ENCODE measurements at places on chromosomes 12 and 14.

- DNase-seq: no peak
Measured at GRCh38 chr12:119008691-119009221, 27.4 kb downstream of the SRRM4 start.

GRCh38 chr14:28577711-28578131, 188.9 kb upstream of the FOXG1 start:
- DNase-seq: no peak

DNA sequence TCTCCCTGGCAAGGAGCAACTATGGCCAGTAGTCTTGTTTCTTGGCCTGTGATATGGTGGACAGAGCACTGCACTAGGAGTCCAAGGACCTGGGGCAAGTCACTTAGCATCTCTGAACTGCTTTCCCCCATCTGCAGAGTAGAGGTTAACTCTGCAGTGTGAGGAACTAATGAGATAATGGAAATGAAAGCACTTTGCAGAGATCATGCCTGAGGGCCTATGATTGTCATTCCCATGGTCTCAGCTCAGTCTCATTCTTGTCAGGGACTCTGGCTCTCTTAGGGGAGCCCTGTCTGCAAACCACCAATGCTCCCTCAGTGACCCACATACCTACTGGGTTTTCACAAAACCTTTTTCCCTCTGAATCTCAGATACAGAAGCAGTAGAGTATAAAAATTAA, 6.5 kb upstream of the PNMA1 start:
- no peak for DNase-seq

- DNase-seq: no peak
Measured at GRCh38 chr12:93390549-93391297, 13.0 kb downstream of the NUDT4 start.

- DNase-seq: no peak
Measured at GRCh38 chr12:111094157-111095010, 174.0 kb upstream of the MYL2 start.

GRCh38 chr12:646442-647384, 16.5 kb downstream of the NINJ2 start:
- DNase-seq: no peak

DNA sequence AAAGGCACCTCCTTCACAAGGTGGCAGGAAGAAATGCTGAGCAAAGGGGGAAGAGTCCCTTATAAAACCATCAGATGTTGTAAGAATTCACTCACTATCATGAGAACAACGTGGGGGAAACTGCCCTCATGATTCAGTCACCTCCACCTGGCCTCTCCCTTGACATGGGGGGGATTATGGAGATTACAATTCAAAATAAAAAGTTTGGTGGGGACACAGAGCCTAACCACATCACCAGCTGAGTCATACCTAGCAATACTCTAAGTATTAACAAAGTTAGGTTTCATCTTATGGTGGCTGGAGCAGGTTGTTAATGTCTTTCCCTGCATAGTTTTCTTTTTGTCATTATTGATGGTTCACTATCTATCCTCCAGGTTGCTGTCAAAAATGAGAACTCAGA, 113.2 kb upstream of the PPFIA2 start:
- no peak for DNase-seq

- no peak for DNase-seq
Measured at GRCh38 chr12:95620171-95620570, 68.9 kb upstream of the USP44 start.

DNA sequence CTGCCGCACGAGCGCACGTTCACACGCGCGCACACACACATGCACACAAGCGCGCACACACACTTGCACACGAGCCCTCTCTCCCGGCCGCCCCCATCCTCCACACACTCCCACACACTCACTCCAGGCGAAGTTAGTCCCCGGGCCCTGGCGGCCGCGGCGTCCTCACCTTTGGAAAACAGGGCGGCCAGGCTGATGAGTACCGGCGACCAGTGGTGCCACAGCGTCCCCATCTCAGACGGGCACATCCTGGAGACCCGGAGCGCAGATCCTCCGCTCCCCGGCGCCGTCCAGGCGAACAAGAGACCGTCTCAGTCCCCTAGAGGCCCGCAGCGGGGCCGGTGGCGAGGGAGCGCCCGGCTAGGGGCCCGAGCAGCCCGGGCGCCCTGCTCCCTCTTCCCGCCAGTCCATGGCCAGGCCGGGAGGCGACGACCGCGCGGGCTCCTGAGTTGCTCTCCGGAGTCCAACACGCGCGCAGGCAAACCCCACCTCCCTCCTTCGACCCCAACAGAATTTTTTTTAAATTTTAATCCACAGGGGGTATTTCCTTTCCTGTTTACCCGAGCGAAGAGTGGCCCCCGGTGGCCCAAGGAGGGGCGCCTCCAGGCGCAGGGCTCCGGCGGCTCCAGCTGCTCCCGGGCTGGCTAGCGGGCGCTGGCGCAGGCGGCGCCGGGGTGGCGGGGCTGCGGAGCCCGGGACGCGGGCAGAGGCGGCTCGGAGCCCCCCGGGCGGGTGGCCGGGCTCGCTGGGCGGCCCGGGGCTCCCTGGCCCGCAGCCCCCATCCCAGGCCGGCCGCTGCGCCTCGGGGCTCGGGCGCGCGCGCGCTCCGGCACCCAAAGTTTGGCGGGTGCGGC, 506 bp downstream of the TMEM132D start:
- DNase-seq: no peak

DNA sequence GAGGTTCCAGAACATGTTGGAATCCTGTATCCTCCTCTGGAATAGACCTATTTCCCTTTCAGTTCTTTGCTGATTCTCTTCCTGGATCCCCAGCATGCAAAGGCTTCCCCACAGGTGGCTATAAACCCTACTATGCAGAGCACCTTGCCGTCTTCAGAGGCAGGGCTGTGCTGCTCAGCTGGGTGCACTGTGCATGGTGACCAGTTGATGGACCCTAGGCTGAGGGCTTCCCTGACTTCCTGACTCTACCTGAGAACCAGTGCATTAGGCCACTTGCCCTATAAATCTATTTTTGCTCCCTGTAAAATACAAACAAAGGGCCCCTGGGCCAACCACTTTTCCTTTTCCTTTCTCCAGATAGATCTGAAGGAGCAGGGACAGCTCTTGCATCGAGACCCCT, 14.1 kb downstream of the ZNF219 start:
- DNase-seq: no peak

GRCh38 chr12:117309276-117309925, 52.0 kb downstream of the NOS1 start:
- no peak for DNase-seq

GRCh38 chr14:33493266-33493665, 457.6 kb downstream of the EGLN3 start:
- DNase-seq: no peak

DNA sequence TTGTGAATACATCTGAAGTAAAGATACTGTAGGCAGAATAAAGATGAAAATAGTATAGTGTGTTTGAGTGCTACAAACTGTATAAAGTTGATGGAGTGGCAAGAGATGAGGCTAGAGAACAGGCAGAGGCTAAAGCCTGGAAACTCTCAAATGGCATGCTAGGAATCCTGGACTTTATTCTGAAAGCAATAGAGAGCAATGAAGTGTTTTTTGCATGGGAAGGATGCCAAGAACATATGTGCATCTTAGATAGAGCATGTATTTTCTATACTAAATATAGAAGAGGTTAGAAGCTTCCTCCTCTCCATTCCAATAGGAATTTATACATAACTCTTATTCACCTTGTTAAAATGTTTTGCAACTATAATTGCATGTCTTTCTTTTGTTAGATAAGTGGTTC, 86.3 kb upstream of the TMTC2 start:
- DNase-seq: no peak

GRCh38 chr12:52704464-52704863, 1.1 kb upstream of the KRT77 start:
- no peak for DNase-seq

DNA sequence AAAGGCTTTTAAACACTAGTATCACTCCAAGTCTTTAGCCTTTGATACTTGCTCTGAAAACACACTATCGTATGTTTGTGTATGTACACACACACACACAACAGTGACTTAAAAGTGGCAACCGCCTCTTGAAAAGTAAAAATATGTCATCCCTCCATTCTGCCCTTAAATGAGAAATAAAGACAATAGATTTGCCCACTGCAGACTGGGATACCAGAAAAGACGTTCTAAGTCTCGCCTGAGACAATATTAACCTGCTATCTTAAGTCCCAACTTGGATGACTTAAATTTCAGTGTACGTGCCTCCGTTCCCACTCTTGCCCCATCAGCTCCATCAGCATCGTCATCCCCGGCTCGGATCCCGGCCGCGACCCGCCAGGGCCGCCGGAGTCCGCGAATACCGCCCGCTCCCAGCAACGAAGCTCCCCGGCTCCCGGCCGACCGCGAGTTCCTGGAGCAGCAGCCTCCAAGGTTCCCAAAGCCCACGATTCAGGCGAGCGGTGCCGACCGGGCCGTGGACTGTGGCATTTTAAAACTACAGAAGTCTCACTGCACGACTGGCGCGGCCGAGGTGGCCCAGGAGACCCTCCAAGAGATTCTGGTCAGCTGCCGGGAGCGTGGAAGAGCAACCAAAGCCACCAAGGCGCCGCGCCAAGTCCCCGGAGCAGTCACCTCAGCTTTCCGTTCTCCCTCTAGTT, 2.8 kb upstream of the ARID2 start:
- peak; percentile 70 for DNase-seq

GRCh38 chr14:73802431-73803188, 49.0 kb upstream of the PTGR2 start:
- DNase-seq: peak; percentile 78

- DNase-seq: no peak
Measured at GRCh38 chr12:104486363-104486750, 29.6 kb downstream of the CHST11 start.

GRCh38 chr14:83071888-83072501, 1538.3 kb upstream of the SEL1L start:
- no peak for DNase-seq

DNA sequence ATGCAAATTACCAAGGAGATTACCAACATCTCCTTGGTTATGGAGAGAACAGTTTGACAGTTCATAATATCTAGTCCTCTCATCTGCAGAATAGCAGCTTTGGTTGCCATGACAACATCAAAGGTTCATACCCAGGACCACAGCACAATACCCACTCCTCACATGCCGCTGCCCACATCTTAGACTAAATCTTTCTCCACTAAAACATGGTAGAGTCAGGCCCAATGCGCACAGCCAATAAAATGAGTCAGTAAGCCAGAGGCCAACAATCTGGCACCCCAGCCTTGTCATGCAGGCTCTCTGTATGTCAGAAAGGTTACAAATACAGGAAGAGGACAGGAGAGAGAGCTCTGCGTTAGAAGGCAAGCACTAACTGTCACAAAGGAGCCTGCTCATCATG, 70.6 kb downstream of the KCNK10 start:
- DNase-seq: no peak

GRCh38 chr14:93764211-93764659, 24.1 kb downstream of the PRIMA1 start:
- DNase-seq: no peak

GRCh38 chr14:91058042-91058581, 2.3 kb downstream of the RPS6KA5 start:
- DNase-seq: no peak

GRCh38 chr12:105449431-105449830, 118.9 kb downstream of the C12orf75 start:
- no peak for DNase-seq

GRCh38 chr12:111467857-111468241, 62.1 kb downstream of the SH2B3 start:
- no peak for DNase-seq

GRCh38 chr12:38374751-38375150, 58.2 kb downstream of the ALG10B start:
- DNase-seq: no peak

DNA sequence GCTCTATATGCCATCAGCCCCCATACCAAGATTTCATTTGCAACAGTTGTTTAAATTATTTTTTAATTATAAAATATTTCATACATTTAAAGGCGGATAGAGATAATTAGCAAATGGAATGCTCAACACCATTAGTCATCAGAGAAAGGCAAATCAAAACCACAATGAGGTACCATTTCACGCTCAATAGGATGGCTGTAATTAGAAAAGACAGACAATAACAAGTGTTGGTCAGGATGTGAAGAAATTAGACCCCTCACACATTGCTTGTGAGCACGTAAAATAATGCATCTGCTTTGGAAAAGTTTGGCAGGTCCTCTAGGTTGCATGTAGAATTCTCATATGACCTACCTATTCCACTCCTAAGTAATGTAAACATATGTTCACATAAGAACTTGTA, 35.3 kb upstream of the EPS8 start:
- no peak for DNase-seq

DNA sequence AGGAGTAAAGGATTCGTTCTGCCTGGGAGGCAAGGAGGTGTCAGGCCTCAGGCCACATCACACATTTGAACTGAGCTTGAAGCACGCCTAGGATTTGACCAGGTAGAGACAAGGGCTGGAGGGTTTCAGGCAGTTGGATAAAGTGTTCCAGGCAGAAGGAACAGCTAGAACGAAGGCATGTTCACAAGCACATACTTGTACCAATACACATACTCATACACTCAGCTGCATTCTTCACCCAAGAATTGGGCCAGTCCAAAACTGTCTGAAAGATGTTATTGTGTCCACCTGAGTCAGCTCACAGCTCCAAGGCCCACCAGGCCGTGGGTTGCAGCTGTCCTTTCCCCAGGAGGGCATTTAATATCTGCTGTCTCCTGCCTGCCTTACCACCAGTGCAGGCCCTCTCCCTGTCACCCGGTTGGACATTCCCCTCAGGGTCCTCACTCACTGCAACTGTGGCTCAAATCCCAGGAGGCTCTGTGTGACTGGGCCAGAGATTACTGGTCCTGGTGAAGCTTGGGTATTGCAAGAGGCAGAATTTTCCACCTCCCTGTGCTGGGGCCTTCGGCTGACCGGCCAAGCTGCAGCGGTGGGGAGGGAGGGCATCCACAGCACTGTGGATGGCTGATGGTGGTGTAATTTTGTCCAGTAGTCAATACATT, 12.8 kb upstream of the AQP2 start:
- DNase-seq: no peak

DNA sequence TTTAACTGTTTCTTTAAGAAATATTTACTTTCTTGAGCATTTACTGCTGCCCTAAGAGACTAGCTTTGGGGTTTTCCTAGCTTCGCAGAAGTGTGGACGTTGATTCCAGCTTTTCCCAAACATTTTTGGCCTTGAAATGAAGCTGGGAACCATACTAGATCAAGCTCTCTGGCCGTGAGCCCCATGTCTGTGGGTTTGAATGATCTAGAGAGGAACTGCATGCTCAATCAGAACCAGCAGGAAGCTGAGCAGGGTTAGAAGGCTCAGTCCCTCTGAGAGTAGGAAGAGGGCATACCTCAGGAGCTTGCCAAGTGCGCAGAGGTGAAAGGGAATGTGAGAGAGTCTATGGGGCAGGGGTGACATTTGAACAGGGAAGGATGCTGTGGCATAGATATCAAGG, 292.1 kb downstream of the CACNA1C start:
- DNase-seq: no peak

GRCh38 chr12:112887550-112887949, 19.2 kb upstream of the OAS1 start:
- DNase-seq: no peak
